ENCODE measurements at places on chromosomes 6 and 20.

- DNase-seq: no peak
Measured at GRCh38 chr20:58372806-58373205, 16.2 kb upstream of the VAPB start.

GRCh38 chr20:13441388-13441787 lies 197.3 kb downstream of the TASP1 start:
- DNase-seq: no peak

DNA sequence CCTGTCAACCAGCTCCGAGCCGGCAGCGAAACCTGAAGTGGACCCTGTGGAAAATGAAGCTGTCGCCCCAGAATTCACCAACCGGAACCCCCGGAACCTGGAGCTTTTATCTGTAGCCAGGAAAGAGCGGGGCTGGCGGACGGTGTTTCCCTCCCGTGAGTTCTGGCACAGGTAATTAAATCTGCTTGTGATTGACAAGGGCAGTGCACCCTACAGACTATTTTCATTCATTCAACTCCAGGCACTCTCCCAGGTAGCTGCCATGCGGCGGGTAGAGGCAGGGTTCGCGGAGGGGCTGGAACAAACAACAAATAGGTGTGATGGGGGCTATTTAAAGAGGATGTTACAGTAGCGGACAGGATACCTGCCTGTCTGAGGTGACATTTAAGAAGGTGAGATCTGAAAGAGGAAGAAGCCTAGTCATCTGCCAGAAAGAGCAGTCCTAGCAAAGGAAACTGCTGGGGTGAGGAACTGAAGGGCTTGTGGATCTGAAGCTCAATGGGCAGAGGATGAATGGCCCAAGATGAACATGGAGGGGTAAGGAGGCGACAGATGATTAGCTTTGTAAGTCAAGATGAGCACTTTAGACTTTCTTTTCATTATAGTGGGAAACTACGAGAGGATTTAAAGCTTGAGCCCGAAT lies 810 bp downstream of the MRPL18 start:
- no peak for DNase-seq

DNA sequence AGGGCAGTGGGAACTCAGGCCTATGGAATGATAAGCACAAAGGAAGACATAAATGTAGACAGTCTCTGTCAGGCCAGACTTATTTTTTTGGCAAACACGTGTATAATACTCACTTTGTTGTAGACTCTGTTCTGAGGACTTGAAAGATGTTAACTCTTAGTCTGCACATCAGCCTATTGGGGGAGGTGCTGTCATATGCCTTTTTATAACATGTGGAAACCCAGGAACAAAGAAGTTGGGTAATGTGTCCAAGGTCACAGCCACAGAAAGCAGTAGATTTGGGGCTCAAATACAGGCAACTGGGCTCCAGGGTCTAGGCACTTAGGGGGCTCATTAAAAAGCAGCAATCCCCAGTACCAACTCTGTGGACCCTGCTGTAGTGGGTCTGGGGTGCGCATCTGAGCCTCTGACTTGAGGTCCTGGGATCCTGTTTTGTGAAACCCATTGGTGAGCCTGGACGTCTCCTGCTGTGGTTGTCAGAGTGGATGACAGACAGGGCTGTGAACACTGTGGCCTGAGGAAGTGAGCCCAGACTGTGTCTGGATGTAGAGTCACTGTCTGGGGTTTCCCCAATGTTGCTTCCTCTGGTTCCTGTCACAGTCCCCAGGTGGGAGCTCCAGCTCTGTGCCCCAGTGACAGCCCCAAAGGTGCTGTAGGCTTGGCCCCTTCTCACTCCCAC lies 50.0 kb downstream of the CDH26 start:
- DNase-seq: no peak

DNA sequence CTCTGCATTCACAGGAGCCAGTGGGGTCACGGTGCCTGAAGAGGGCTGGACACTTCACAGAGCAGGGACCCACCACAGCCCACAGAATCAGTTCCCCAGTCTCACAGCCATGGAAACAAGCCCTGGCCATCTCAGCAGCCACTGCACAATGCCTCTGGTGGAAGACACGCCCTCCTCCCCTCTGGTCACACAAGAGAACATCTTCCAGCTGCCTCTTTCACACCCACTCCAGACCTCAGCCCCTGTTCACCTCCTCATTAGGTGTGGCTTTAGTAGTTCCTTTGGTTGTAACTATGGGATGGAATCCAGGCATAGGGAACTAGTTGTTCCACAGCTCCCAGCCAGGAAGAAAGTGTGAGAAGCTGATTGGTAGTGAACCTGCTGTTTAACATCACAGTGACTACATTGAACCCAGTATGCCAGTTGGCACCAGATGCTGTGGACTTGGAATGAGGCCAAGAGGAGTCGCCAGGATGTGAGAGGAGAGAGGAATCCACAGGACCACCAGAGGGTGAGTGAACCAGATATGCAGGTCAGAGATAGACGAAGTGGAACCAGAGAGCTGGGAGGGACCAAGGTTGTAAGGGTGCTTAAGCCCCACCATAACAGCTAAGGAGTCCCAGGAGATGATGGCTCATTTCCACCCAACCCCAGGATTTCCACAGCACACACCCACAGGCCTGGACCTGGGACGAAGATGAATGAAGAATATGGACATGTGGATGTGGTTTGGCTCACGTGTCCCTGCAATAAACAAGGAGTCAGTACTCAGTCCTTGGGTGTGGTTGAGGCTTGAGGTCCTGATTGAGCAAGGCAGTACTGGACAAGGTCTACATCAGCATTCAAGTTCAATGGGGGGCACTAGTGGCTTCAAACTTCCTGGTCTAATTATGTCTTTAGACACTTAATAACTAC lies 8.8 kb upstream of the BTN3A3 start:
- DNase-seq: no peak

DNA sequence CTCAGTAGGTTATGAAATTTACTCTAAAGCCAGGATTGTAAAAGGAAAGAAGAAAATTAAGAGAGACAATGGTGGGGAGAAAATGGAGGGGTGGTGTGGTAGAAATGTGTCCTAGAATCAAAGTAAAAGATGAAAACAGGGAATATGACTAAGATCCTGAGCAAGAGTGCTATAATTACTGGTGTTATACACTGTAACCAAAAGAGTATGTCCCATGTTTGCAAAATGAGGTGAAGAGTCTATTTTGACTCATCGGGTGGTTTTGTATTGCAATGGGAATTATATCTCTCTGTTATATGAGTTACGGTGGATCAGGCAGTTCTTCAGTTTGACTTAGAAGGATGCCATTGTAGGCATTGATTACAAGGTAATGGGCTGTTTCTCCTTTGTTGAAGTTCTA lies 8.5 kb downstream of the L3MBTL3 start:
- DNase-seq: no peak

All from kidney epithelial cell (primary cell).